ENCODE measurements at places on chromosomes 13 and 19.

GRCh38 chr19:44642377-44642776 is 1.3 kb upstream of the PVR start:
- no peak for DNase-seq

DNA sequence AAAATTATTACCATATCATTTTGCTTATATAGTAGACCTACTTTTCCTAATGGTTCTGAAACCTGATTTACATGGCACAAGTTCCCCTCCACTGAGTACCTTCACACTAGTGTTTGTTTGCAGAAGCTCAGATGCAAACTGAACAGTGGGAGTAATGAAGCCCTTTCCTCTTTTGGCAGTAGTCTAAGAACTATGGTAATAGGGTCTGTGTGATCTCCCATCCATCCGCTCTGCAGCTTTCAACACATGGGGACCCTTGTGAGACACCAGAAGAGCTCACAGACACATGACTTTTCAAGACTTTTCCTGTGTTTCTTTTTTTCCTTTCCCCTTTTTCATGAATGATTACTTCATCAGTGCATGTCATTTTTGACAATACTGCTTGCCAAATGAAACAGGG is 336.0 kb downstream of the ATP8A2 start:
- no peak for DNase-seq

GRCh38 chr19:3684054-3684816 is 16.0 kb downstream of the PIP5K1C start:
- no peak for DNase-seq

DNA sequence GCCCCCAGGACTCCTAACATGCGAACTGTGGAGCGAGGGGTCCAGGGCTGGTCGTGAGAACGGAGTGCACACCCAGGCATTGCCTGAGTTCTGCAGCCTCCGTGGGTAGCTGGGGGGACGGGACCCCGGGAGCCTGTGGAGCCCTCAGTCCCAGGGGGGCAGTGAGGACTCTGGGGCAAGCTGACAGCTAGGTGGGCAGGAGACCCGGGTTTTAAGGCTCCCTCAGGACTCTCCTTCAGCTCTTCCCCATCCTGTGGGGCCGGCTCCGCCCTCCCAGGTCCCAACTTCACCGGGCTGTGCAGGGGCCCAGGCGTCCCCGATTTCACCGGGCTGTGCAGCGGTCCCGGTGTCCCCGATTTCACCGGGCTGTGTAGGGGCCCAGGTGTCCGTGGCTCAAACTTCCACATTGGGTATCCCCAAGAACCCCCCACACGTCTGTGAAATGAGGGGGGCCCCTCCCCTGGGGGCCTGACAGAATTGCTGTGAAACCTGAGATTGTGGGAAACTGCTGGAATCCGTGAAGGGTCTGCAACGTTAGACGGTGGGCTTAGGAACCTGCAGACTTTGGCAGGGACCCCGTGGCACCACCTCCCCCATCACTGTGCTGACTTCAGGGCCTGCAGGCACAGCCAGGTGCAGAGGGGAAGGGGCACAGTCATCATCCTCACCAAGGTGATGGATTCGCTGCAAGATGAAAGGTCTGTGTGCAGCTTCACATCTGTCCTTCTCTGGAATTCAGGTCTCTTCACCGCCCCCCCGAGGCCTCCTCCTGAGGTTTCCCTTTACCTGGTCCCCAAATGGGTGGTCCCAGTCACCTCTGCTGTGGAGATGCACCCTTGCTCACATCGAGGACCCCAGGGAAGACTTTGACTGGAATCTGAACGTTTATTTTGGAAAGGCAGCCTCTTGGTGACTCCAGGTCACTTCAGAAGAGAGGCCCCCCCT is 73.2 kb upstream of the MCF2L start:
- no peak for DNase-seq

DNA sequence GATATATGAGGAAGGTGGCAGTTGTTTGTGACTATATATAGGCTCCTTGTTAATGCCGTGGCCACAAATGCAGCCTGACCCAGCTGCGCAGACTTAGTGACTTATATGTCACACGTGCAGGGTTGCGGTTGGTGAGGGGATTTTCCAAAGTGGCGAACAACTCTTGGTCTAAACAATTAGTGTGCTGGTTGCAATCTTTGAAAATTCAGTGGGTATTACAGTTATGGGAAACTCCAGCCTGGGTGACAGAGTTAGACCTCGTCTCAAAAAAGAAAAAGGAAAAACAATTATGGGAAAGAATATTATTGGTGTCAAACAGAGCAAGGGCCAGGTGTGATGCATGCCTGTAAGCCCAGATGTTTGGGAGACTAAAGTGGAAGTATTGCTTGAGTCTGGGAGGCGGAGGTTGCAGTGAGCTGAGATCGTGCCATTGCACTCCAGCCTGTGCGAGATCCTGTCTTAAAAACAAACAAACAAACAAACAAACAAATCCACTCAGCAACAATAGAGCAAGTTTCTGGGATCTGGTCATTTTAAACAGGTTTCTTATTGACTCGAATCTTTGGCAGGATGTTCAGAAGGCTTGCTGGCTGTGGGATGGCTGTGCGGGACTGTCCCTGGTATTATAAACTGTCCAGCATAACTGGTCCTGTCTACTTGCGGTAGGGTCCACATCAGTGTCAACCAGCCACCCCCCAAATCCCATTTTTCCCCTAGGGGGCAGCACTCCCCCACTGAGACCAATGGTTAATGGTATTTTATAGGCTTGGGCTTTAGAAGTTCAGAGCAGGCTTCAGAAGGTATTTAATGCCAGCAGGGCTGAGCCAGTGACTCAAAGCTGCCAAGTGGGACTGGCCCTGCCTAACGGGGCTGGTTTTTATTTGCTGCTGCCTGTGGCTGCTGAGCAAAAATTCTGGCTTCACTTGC is 15.4 kb downstream of the RELB start:
- peak; percentile 73 for DNase-seq

- DNase-seq, result no peak
Measured at GRCh38 chr19:31975461-31975860, 369.9 kb upstream of the ZNF507 start.

DNA sequence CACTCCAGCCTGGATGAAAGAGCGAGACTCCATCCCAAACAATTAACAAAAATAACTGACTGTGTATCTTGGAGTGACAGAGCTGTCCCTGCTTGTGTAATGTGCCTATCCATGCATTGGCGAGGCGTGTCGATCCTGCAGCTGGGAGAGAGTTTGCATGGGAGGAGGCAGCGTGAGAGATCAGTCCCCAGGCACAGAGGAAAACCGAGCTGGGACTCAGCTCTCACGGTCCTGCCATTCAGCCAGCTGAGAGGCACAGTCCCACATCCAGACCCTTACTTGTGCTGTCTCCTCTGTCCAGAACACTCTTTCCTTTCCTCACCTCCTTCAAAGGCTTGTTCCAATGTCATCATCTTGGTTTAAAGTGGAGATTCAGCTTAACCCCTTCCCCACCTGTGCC is 11.9 kb upstream of the SULT2B1 start:
- no peak for DNase-seq

GRCh38 chr19:28519218-28519779 is 693.7 kb downstream of the UQCRFS1 start:
- DNase-seq, result no peak

DNA sequence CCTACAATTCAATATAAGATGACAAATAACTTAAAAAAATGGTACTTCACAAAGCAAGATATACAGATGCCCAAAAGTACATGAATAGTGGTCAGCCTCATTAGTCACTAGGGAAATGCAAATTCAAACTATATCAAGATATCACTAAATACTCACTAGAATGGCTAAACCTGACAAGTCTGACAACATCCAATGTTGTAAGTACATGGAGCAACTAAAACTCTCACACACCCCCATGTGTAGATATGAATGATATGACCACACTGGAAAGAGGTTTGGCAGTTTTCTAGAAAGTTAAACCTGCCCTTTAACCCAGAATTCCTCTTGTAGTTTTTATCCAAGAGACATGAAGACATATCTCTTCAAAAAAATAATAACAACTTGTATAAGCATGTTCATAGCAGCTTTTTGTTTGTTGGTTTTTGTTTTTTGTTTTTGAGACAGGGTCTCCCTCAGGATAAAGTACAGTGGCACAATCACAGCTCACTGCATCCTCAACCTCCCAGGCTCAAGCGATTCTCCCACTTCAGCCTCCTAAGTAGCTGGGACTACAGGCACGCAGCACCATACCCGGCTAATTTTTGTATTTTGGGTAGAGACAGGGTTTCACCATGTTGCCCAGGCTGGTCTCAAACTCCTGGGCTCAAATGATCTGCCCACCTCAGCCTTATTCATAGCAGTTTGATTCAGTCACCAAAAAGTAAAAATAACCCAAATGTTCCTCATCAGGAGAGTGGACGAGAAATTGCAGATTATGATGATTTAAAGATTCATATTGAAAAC is 55.1 kb downstream of the RFX2 start:
- no peak for DNase-seq

- DNase-seq, result no peak
Measured at GRCh38 chr19:20269461-20269860, 102.4 kb downstream of the ZNF486 start.

DNA sequence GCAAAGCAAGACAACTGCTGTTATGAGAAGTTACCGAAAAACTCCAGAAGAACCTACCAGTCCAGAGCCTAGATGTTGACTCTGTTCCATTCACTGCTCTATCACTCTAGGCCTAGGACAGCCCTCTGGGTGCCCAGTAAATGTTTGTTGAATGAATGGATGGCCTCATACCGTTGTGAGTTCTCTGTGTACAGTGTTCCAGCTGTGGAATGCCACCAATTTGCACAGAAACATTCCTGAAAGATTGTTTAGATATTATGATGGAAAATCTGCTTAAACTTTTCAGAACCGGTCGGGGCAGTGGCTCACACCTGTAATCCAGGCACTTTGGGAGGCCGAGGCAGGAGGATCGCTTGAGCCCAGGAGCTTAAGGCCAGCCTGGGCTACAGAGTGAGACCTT is 1.3 kb upstream of the FBL start:
- DNase-seq, result no peak

- no peak for DNase-seq
Measured at GRCh38 chr13:109725297-109725696, 61.1 kb downstream of the IRS2 start.

DNA sequence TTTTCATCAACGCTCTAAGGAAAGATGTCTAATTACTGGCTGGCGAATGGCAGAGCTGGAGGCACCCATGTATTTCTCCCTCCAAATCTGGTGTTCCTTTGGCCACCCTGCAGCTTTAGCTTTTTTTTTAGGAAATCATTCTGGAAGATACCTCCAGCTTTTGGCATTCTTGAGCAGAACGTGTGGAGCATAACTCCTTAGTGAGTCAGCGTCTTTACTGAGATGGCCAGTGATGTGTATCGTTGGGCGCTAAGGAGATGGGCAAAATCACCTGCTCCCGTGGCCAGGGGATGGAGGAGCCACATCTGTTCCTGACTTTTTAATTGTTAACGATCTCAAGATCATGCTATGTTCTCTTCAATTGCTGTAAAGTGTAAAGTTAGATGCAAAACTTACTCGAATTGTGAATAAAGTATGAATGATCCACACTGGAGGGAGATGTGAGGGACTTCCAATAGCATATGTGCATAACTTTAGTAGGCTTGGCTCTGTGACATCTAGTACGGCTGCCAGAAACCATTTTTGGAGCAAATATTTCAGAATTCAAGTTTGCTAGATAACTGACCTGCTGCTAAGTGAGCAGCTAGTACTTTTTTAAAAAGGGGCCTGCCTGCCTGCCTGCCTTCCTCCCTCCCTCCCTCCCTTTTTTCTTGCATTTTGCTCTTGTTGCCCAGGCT is 24.4 kb upstream of the C1QTNF9 start:
- DNase-seq, result no peak

DNA sequence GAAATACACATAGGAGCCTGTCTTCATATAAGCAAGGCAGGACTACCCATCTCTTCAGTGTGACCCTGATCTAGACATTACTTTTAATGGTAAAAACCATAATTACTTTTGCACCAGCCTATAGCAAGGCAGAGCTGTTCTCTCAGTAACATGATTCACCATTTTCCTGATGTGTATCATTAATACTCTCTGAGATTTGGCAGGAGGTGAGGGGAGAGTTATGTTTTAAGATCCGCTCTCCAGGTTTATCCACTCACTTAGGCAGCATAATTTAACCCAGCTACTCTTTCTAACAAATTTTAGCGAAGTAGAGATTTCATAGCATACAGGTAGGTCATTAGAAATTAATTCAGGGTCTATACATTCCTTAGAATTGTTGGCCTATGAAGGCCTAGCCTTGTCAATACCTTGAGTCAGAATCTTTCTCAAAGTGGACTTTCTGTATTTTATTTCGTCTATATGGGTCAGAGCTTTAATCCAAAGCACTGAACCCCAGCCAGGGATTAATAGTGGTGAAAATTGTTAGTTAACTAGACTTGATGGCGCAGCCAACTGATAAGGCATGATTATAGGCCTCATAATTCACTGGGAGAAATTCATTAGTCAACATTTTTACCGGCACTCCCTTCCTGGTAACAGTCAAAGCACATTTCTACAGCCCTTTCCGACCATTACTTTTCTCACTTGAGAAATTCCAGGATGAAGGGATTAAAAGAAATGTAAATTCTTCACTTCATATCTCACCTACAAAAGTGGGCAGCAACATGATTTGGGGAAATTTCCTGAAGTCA is 955.1 kb downstream of the DIAPH3 start:
- no peak for DNase-seq

DNA sequence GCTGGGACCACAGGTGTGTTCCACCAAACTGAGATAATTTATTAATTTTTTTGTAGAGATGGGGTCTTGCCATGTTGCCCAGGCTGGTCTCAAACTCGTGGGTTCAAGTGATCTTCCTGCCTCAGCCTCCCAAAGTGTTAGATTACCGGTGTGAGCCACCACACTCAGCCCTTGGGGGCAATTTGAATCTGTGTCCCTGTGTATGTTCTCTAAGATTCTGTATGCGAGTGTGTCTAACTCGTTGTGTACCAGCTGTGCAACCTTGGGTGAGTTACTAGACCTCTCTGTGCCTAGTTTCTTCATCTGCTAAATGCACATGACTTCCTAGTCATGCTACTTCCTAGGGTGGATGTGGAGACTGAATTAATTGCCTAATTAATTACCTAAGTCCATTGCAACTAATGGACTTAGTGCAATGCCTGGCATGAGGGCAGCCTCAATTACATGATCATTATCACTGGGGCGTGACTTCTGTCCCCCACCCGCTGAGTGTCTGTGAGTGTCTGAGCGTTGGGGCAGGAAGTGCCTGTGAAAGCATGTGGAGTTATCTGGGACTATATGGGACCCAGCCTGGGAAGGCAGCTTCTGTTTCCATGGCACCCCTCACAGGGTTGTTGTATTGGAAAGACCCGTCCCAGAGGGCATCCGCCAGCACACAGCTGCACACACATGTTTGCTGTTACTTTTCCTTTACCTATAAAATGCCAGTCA is 1.8 kb upstream of the NCCRP1 start:
- no peak for DNase-seq

GRCh38 chr19:17999684-18000479 is 8.1 kb upstream of the ARRDC2 start:
- DNase-seq, result no peak

GRCh38 chr13:111854403-111854802 is 212.5 kb upstream of the SOX1 start:
- no peak for DNase-seq

DNA sequence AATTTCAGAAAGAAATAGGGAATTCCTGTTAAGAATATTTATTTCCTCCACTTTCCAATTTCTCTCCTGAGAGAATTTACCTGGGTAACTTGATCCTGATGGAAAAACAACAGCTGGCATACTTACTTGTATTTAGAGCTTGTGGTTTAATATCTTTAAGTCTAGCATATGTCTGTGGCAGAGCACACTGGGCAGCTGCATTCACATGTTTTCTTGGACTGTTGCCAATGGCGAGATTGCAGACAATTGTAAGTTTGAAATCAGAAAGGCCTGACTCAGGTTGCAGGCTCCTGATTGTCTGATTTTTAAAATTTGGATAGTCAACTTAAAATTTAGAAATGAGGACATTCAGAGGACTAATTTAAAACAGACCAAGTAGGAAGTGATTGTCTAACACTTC is 66.9 kb downstream of the NHLRC3 start:
- no peak for DNase-seq

- DNase-seq, result no peak
Measured at GRCh38 chr19:10372690-10373089, 7.7 kb downstream of the TYK2 start.
